ENCODE measurements at places on chromosomes 1 and 21.

GRCh38 chr1:3069491-3070308 is 697 bp downstream of the PRDM16 start:
- peak; percentile 8 for DNase-seq

- DNase-seq: no peak
These were observed 110.5 kb upstream of the USH2A start for GRCh38 chr1:216533776-216534175.

- no peak for DNase-seq
These were observed 348.5 kb upstream of the ADAMTS5 start for GRCh38 chr21:27315373-27315772.

- no peak for DNase-seq
These were observed 120.1 kb downstream of the CCDC185 start for GRCh38 chr1:223513309-223513708.

GRCh38 chr1:198014355-198014754 is 97.2 kb downstream of the LHX9 start:
- no peak for DNase-seq

GRCh38 chr1:228225165-228225710 is 17.4 kb downstream of the OBSCN start:
- no peak for DNase-seq

Data from GM04504 (cell line).